ENCODE measurements at places on chromosomes 13 and 19.

DNA sequence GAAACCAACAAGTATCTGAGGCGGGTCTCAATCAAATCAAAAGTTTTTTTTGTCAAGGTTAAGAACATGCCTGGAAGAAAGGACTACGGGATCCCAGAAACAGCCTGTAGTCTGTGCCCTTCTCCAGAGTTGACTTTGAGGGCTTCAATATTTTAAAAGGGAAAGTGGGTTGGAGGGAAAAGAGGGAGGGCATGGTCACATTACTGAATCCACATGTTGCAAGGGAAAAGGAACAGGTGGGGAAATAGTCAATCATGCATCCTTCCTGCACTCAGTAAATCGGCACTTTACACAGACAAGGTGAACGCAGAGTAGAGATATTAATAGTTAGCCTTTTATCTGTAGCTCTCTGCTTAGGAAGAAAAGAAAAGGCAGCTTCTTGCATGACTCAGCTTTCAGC, 808.5 kb downstream of the UQCRFS1 start:
- no peak for DNase-seq

GRCh38 chr13:98879957-98880356, 97.9 kb downstream of the DOCK9 start:
- DNase-seq, result no peak

DNA sequence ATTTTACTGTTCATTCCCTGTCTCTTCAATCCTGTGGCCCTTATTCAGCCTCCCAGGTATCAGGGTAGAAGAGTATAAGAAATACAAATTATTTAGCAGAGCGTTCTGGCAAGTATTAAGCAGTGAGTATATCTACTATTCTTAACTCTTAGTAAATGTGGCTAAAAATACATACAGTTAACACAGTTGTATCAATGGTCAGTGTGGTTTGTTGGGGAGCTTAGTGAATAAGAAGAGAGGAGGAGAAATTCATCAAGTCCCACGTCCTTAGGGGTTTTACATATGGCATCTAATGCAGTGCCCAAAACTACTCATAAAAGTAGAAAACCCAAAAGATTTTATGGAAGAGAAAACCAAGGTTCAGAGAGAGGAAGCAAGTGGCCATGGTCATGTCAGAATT, 691.0 kb upstream of the SGCG start:
- DNase-seq, result no peak

- peak; percentile 45 for DNase-seq
Measured at GRCh38 chr19:2607712-2608601, 94.5 kb downstream of the GNG7 start.

- DNase-seq, result no peak
Measured at GRCh38 chr19:42252365-42253244, 2.3 kb downstream of the ERF start.

GRCh38 chr13:50921706-50922105, 12.1 kb downstream of the RNASEH2B start:
- DNase-seq, result no peak

GRCh38 chr13:28494504-28494777, 487 bp downstream of the FLT1 start:
- DNase-seq, result peak; percentile 19

- no peak for DNase-seq
Measured at GRCh38 chr13:42762251-42762650, 19.1 kb upstream of the FAM216B start.

GRCh38 chr19:51026554-51026831, at the start of gene KLK11:
KLK11 (minus strand) TSS chr19:51026616; CDS start chr19:51025631, 985 bp downstream.
- no peak for DNase-seq

DNA sequence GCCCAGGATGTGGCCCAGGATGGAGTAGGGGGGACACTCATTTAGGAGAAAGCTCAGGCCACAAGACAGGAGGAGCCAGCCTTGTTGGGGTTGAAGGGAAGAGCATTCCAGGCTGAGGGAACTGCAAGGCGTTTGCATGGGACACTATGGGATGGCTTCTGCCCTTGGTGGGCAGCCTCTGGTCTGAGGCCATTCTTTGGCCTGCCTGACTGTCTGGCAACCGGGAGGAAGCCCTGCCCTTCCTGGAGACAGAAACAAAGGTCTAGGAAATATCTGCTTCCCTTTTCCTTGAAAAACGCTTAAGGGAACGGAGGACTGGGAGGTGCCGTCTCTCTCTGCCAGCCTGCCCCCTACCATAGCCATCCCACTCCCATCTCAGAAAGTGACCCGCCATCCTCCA, 2.8 kb upstream of the ICAM1 start:
- no peak for DNase-seq

- DNase-seq, result no peak
Measured at GRCh38 chr19:21749090-21749489, 18.3 kb downstream of the ZNF100 start.

Measured in BE2C (cell line).